M059J (cell line): ENCODE measurements at places on chromosomes 13 and 19. TPM values are rescaled to one million over a fixed set of nuclear protein-coding genes. Genes with fewer than 3 reads are reported as not detected.

DNA sequence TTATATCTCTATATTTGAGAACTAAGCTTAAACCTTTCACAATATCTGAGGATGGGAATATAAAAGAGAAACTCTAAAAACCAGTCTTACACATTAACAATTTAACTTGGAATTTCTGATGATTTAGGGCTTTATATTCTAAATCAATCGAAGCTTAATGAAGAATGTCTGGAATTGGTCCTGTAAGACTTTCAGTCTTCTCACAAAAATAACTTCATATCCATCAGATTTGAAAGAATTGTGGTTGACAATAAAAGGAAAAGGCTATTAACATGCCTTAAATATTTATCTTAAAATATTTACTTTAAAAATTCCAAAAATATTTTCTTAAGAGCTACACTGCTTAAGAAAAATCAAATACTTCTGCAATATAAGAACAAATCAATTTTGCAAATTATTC is 27.3 kb downstream of the MYCBP2 start:
- DNase-seq, result no peak

DNA sequence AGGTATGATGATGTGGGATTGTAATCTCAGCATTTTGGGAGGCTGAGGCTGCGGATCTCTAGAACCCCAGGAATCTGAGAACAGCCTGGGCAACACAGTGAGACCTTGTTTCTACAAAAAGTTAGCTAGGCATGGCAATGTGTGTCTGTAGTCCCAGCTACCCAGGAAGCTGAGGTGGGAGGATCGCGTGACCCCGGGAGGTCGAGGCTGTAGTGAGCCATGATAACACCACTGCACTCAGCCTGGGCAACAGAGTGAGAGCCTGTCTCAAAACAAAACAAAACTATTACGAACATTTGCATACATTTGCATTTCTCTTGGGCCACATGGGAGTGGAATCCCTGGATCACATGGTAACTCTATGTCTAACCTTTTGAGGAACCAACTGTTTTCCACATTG is 1.6 kb downstream of the C19orf44 start:
- no peak for DNase-seq

The GGN gene
- 0.64 TPM in 1 of 2 replicates, not detected in the other for total RNA-seq

The DMKN gene
- total RNA-seq, result 6.7 and 34.4 TPM in 2 replicates

- DNase-seq, result peak; percentile 57
These were observed 116.5 kb downstream of the SPRY2 start for GRCh38 chr13:80224468-80224867.

The ANGPTL4 gene
- 0.27 and 0.91 TPM in 2 replicates for total RNA-seq

GRCh38 chr19:56595548-56595899 is 422 bp downstream of the ZNF71 start:
- no peak for DNase-seq

The ZNF317 gene
- total RNA-seq, result 15.9 and 26.5 TPM in 2 replicates

The ABHD8 gene
- 19.1 and 30.2 TPM in 2 replicates for total RNA-seq

- peak; percentile 49 for DNase-seq
These were observed 2.8 kb downstream of the FZR1 start for GRCh38 chr19:3508771-3509535.

The LENG9 gene
- 1.2 and 2.0 TPM in 2 replicates for total RNA-seq

DNA sequence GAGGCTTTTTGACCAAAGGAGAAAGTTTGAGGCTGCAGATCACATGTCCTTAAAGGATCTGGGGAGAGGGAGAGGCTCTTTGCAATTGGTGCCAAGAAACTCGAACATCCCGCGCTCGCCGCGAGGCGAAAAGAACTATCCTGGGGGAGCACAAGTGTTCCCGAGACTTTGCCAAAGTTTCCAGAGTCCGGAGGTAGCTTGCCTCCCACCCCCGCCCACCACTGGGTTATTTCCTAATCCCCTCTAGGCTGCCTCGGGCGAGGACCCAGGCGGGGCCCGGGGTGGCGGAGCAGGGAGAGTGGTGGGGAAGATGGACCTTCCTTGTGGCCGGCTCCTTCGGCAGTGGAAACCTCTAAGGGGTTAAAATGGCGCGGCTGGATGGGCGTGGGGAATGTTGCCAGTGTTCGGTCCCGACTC is 114.5 kb downstream of the KCNRG start:
- DNase-seq, result no peak

DNA sequence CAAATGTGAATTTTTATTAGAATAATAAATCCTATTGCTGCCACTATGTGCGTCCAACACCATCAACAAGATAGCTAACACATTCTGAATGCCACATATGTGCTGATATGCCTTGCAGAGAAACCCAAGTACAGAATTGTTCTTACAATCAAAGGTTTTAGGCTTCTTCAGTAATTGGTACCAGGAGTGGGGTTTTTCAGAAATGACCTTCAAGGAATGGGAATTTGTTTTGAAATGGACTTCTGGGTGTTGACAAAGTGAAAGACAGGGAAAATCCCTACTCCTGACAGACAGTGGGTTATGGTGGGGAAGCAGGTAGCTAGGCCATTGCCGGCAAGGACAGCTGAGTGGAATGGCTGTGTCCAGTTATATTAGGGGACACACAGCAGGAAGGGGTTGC is 5.7 kb downstream of the SYT3 start:
- DNase-seq, result no peak

GRCh38 chr13:34179481-34179880 is 361.5 kb downstream of the RFC3 start:
- DNase-seq, result peak; percentile 45

The ZNF787 gene
- total RNA-seq, result 3.7 and 15.5 TPM in 2 replicates

The DENND1C gene
- not detected in 2 replicates for total RNA-seq

DNA sequence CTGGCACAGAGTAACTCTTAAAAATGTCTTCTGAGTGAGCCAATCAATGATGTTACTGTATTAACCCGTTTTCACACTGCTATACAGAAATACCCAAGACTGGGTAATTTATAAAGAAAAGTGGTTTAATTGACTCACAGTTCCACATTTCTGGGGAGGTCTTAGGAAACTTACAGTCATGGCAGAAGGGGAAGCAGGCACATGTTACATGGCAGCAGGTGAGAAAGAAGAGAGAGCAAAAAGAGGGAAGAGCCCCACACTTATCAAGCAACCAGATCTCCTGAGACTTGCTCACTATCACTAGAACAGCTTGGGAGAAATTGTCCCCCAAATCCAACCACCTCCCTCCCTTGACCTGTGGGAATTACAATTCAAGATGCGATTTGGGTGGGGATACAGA is 97.6 kb upstream of the MIR17HG start:
- no peak for DNase-seq

The CCDC8 gene
- not detected in 2 replicates for total RNA-seq
